IPS DF 19.7 (cell line): ENCODE measurements at places on chromosomes 6 and 20.

GRCh38 chr6:167572841-167573271 lies 248.0 kb downstream of the TTLL2 start:
- DNase-seq = no peak

GRCh38 chr6:95546148-95546547 lies 31.2 kb upstream of the MANEA start:
- no peak for DNase-seq

- DNase-seq = no peak
These were observed 88.1 kb downstream of the RSPH3 start for GRCh38 chr6:158911746-158912480.

DNA sequence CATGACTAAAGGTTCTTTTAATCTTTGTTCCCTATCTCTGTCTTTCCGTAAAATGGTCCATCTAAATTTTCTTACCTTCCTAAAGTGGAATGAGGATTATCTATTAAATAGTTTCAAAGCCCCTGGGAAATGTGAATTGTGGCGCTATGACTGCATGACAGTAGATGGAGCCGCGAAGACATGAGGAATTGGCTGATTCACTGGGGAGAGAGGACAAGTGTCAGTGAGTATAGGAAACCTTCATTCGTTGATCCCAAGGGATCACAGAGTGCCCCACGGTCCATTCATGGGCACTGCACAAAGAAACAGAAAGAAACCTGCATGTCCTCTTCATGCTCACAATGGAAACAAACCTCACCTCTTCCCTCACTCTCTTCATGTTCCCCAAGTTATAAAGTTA lies 479.3 kb upstream of the BTBD3 start:
- no peak for DNase-seq

DNA sequence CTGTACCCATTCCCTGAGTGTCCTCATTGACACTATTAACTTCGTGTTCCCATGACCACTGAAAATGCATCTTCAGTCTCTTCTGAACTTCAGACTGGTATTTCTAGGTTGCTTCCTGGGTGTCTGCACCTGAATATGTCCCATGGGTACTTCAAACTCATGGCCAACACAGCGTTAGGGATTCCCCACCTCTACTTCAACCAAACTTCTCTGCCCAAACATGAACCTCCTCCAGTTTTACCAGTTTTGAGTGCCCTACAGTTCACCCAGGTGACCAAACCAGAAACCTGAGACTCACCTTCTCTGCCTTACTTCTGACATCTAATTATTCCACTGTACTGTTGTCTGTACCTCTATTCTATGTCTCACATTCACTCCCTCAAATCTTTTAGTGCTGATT lies 99.5 kb upstream of the SUPT3H start:
- no peak for DNase-seq

DNA sequence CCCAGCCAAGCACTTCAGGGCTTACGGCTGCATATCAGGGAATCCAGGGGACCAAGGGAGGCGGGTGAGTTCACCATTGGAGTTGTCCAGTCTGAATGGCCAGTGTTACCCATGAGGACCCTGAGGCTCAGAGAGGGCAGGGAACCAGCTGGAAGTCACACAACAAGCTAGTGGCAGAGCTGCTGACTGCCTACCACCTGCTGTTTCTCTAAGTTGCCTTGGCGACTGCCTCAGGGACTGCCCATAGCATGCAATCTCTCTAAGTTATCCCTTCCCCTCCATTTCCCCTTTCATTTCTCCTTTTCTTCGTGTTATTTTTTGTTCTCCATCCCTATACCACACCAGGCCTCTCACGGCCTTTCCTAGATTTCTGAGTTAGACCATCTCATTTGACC lies 71.8 kb upstream of the SIRPA start:
- DNase-seq = no peak

GRCh38 chr6:167285077-167285770 lies 5.9 kb upstream of the UNC93A start:
- DNase-seq = no peak

- DNase-seq = no peak
These were observed 153.0 kb upstream of the PTPN1 start for GRCh38 chr20:50356962-50357782.

DNA sequence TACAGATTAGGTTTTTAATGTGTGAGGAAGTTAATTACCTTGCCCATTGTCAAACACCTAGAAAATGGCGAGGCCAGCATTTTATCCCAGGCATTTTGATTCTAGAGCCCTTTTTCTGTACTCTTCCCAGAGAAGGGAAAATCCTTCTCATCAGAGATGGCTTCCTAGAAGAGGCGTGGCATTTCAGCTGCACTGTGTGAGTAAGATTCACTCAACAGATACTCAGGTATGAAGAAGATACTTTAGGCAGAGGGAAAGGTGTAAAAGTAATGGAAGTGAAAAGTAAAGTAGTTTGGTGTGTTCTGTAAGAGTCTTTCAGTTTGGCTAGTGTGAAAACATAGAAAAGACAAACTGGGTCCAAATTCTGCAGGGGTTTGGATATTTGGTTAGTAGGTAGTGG lies 113.8 kb downstream of the MAP3K4 start:
- DNase-seq = no peak

DNA sequence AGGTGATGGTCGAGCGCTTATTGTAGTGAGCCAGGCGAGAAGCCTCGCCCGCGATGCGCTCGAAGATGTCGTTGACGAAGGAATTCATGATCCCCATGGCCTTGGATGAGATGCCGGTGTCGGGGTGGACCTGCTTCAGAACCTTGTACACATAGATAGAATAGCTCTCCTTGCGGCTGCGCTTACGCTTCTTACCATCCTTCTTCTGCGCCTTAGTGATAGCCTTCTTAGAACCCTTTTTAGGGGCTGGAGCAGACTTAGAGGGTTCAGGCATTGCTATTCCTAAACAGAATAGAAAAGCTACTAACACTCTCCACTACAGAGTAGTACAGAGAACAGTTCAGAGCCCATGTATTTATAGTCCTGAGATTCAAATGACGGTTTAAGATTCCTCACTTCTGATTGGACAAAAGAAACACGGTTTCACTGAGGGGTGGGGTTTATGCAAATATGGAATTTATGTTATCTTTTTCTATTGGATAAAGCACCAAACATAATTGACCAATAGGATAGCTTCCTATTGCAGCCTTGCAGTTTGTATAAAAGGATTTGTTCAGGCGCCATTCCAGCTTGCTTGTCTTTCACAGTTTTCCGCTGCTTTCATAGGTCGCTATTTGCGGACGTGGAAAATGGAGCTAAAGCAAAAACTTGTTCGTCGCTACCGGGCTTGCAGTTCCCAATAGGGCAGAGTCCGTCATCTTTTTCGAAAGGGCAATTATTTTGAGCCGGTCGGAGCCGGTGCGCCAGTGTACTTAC lies 43.7 kb upstream of the HFE start:
- no peak for DNase-seq

- no peak for DNase-seq
These were observed 56.3 kb downstream of the RGS17 start for GRCh38 chr6:153074761-153075160.

- DNase-seq = peak; percentile 38
These were observed 531.3 kb upstream of the JAG1 start for GRCh38 chr20:11204926-11205768.

DNA sequence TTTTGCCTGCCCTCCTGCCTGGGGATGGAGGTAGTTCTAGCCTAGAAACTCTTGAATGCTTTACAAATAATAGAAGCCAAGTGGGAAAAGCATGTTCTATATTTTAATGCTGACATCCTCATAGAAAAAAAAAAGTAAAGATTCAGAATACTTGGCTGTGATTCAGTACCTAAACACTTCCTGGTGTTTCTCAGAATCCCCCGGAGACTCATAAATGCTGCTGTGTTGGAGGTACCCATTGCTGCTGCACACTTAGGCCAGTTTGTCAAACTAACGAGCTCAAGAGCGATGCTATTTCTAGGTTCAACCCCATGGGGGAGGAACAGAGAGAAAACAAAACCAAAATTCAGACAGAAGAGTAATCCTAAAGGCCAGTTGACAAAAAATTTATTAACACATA lies 38.8 kb upstream of the ZFP64 start:
- DNase-seq = no peak

GRCh38 chr6:53828215-53828614 lies 33.4 kb downstream of the LRRC1 start:
- DNase-seq = no peak

GRCh38 chr20:16314748-16315159 lies 258.5 kb downstream of the KIF16B start:
- no peak for DNase-seq

- DNase-seq = no peak
These were observed 30.0 kb upstream of the PHACTR3 start for GRCh38 chr20:59574308-59574707.

DNA sequence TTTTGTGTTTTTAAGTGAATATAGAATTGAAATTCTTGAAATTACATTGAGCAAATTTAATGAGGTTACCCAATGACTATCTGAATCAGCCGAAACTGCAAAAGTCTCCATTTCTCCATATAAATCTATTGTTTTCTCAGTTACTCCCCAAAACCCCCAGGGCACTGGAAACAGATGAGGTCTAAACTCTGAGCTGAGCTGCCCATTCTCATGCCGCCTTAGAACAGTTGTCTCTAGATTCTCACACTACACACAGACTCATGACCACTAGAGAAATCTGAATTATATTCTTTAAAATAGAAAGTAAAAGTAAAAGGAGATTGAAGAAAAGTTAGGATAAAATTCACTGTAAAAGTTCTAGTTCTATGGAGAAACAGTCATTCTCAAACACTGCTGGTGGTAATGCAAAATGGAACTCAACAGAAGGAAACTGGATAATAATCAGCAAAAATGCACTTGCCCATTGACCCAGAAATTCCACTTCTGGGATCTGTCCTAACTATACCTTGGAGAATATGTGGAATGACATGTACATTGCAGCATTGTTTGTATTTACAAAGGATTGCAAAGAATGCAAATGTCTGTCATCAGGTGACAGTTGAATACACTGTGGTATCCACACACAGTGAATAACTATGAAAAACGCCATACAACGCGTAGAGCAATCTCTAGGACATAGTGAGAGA lies 125.5 kb downstream of the IPCEF1 start:
- no peak for DNase-seq

DNA sequence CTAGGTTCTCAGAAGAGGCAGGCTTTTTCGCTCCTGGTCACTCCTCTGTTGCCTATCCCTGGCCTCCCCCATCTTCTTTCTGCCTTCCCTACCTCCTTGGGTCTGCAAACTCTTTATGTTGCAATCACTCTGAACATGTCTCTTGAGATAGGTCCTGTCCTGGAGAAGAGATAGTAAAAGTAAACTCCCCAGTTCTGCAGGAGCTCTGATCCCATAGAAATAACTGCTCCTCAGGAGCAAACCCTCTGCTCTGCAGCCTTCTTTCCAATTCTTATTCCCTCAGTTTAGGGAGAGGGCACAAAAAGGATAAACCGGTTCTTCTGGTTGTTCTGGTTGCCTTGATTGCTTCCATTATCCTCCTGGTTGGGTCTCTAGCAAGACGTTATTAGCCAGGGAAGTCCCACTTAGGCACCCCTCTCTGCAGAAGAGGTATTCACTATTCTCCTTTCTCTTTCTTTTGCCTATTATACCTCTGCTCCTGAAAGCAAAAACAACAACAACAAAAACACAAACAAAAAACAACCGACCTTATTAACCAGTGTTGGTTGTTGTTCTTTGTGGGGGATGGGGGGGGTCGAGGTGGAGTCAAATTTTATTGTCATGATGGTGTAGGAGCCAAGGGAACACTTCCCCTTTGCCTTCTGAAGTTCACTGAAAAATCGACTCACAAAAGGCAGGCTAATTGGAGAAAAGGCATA lies 973 bp downstream of the TRIM38 start:
- peak; percentile 76 for DNase-seq

DNA sequence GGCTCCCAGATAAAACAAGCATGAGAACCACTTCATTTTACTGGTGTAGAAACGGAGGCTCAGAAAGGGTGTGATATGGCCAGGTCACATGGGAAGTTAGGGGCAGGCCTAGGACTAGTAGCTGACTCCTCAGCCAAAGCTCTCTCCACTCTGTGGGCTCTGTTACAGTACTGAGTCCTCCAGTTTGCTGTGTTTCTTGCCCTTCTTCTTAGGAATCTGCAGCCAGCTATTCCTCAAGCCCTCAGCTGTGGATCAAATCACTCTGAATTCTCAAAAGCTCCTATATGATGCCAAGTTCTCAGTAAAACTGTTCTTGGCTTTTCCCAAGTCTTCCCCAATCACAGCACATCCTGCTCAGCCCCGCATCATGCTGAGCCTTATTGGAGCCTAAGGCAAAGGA lies 42.5 kb upstream of the ADGRF1 start:
- no peak for DNase-seq

DNA sequence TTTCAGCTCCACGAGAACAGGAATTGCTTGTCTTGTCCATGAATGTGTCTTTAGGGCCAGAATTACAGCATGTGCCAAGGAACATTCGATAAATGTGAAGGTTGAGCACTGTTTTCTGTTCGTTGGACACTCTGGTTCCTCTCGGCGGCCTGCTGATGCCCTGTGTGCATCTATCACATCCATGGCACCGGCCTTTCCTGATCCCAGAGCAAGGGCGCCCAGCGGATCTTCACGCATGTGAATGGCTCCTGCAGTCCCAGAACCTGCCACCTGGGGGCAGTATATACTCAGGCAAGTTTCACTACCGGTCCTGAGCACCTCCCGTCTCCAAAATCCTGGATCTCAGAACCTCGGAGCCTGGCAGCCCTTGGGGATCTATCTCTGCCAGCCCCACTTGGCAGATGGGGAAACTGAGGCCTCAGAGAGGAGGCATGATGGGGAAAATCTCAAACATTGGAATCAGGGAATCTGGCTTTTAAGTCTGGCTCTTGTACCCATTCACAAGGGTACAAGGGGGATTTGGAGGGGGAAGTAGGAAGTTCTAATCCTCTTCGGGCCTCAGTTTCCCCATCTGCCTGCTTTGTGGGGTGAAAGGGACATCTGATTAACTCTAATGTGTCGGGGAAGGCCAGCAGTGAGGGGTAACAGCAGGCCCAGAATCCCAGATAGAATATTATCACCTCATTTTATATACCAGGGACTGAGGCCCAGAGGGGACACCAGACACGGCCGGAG lies 4.3 kb upstream of the CEBPB start:
- no peak for DNase-seq

- no peak for DNase-seq
These were observed 38.0 kb downstream of the TGM2 start for GRCh38 chr20:38126932-38127621.

DNA sequence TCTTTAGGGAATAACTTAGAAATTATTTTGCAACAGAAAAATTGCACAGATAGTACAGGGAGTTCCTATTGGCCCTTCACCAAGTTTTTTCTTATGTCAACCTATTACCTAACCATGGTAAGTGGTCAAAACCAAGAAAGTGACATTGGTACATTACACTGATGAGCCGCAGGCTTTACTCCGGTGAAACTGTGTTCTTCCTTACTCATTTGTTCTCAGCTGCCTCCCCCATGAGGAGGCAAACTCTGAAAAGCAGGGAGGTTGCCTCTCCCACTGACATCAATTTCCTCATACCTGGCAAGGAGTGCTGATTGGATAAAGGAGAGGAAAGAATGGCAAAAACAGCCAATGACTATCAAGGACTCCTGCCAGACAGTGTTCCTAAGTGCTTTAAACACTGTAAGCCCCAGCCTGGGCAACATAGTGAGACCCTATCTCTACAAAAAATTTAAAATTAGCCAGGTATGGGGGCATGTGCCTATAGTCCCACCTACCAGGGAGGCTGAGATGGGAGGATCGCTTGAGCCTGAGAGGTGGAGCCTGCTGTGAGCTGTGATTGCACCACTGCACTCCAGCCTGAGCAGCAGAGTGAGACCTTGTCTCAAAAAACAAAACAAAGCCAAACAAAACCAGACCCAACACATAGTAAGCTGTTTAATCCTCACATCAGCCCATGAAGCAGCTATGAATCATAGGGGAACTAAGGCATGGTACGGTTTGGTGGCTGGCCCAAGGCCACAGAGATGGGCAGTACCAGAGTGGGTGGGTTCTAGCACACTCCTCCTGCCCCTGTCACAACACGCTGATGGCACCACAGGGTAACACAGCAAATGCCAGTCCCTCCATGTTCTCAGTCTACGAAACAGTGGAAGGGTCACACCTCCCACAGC lies 24.7 kb downstream of the C20orf203 start:
- DNase-seq = no peak
